ENCODE measurements at places on chromosomes 2 and 18.

GRCh38 chr2:148509288-148509902 is 135.2 kb upstream of the EPC2 start:
- no peak for DNase-seq

GRCh38 chr18:61975526-61976326 is 82.9 kb upstream of the RNF152 start:
- DNase-seq = no peak

DNA sequence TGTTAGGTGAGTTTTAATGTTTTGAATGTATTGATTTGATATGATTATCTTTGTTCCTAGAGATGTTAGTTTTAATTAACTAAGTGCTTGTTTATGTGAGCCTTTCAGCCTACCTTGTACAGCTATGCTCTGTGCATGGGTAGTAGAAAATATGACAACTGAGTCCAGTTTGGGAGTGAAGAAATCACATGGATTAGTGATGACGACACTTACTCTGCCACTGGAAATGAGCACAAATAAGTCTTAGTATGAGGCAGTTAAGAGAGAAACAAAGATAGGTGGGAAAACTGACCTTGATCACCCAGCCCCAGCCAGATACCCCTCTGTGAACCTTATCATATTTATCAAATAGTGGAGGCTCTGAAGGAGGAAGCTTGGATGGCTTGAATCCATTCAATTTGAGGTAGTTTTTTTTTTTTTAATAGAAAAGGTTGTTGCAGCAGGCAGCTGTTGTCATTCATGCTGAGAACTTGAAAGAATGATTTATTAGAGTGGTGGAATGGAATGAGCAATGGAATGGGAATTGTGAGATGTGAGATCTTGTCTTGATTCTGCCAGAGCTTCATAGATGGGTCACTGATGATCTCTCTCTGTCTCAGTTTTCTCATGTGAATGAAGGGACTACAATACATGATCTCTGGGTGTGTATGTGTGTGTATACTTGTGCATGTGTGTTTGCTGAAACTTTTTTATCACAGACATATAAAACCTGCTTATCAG is 96.4 kb downstream of the MAP3K20 start:
- DNase-seq = no peak

- no peak for DNase-seq
Observed at GRCh38 chr2:158809816-158810215, 14.7 kb downstream of the DAPL1 start.

DNA sequence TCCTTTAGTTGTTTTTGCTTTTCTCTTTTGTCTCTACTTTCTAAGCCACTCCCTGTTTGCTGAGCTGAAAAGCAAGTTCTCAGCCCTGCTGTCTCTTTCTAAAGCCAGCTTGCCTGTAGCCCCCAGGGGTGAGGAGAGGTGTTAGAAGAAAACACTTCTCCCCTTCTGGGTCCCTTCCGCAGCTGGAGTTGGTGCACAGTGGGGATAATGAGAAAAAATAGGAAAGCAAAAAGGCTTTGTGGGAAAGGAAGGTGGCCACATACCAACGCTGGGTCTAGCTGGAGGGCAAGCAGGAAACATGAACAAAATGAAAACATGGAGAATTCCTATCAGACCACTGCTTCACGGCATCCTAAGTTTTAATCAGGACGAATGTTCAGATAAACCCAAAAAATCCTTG is 15.5 kb upstream of the SLC20A1 start:
- no peak for DNase-seq

DNA sequence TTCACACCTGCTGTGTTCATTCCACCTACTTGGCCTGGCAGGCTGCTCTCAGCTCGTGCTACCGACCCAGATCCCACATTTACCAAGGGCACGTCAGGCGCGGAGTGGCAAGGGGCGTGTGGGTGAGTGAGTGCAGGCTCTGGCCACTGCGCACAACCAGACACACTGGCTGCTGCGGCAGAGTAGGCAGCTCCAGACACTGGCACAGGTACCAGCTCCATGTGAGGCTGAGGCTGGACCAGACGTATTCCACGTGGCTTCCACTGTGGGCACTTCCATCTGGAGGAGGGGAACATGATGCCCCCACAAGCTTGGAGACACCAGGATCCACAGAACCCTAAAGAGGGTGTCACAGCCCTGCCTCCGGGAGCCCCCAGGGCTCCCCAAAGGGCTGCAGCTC is 74.6 kb upstream of the ZNF804A start:
- no peak for DNase-seq

DNA sequence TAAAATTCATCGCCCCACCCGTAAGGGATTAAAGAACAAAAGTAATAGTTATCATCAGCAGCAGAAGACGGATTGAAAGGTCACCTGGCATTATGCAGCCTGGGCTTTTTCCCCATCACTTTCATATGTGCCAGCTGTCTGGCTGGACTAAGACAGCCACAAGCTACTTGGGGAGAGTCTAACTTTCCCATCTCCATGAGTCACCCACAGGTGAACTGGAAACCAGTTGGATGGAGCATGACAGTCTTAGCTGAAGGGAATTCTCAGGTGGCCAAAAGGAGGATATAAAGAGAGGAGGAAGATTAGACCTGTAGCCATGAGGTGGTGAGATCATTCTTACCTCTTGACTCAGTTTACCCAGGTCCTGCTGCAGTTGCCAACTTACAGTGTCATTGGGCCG is 7.0 kb upstream of the FAM178B start:
- DNase-seq = no peak

DNA sequence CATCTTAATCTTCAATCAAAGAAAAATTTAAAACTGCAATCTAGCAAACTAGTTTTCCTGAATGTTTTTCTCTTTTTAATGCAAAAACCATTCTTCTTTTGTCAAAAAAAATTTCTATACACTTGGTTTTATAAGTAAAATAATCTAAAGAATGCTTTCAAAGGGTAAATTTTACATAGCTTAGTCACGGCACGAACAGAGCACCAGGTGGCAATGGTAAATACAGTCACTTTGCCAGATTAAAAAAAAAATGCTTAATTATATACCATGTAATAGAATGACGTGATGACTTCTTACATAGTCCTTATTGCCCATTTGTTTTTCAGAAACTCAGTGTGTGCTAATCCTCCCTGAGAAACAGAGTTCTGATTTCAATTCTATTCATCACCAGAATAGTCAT is 10.4 kb downstream of the FEZ2 start:
- DNase-seq = no peak
